COR-L47 (cell line): ENCODE measurements at places on chromosomes 5 and 9.

DNA sequence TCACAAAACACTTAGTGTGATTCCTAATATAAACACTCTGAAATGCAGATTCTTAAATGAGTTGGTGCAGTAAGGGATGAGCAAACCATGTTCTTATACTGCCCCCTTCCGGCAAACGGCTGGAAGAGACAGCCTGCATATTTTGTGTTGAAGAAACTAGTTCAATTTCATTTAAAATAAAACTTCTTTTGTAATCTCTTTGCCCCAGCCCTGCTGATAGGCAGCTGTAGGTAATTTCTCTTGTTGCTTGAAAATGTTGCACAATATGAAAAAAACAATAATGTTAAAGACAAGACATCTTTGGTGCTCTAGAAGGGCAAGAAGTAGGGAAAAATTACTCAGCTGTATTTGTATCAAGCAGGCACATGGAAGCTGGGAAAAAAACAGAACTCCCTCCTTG lies 89.7 kb upstream of the CCNG1 start:
- peak; percentile 14 for DNase-seq

- no peak for DNase-seq
Measured at GRCh38 chr9:18159254-18159653, 314.7 kb upstream of the ADAMTSL1 start.

DNA sequence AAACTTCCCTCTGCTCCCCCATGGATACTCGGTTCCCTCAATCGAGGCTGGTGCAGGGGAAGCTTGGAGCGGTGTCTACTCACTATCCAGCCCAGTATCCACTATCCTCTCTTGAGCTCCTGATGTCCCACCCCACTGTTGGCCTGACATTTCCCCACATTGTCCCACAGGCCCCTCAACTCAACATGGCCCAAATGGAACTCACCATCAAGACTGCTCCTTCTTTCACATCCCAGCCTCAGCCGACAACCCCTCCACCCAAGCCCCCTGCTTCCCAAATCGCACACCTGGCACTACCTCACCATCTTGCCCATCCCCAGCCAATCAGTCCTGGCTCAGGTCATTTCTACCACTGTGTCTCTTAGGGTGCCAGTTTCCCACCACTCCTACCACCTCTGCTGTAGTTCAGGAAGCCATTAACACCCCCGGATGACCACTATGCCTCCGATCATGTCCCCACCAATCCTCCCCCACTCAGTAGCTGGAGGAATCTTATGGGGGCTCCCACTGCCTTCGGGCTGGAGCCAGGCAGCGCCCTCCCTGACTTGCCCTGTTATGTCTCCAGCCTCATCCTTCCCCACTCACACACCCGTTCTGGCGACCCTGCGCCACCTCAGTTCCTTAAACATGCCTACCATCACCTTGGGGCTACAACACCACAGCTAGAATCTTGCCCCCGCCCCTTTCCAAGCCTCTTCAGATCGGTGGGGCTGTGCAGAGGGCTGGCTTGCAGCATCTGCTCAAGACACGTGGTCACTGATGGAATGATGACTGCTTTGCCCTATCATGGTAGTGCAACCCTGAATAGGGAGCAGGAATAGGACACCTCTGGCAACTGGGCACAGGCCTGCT lies 273.6 kb downstream of the FSTL4 start:
- no peak for DNase-seq

DNA sequence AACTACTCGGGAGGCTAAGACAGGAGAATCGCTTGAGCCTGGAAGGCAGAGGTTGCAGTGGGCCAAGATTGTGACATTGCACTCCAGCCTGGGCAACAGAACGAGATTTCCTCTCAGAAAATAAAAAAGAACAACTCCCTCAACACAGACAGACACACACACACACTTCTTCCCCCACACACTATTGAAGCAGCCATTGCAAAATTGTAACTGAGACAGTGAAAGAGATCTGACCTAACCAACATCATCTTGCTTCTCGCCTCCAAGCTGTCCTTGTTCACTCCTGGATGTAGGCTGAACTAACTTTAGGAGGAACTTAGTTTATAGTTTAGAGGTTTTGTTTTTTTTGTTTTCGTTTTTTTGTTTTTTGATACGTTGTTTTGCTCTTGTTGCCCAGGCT lies 13.0 kb upstream of the PLIN2 start:
- DNase-seq, result no peak

GRCh38 chr5:19739671-19740070 lies 248.3 kb downstream of the CDH18 start:
- peak; percentile 84 for DNase-seq

DNA sequence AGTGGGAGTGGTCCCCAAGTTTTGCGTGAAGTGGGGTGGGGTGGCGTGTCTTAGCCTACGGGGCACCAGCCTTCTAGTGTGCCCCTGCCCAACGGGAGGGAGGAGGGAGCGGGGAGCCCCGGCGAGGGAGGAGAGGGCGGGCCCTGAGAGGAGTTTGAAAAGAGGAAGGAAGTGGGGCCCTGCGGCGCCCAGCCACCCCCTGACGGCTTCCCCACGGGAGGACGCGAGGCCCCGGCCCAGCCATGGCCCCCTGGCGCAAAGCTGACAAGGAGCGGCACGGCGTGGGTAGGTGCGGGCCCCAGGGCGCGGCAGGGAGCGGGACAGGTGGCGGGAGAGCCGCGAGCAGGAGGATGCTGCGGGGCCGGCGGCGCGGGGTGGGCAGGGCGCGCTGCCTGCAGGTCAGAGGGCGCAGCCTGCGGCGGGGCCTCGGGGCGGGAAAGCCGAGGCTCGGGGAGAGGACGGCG lies at the start of gene DOCK2:
DOCK2 (plus strand) TSS at position 191 of the 464 bp plus-strand sequence; CDS start at position 243, 52 bp downstream.
- DNase-seq, result no peak

GRCh38 chr9:72333709-72334108 lies 31.3 kb downstream of the ZFAND5 start:
- no peak for DNase-seq

- DNase-seq, result peak; percentile 54
Measured at GRCh38 chr5:139774980-139775661, 20.5 kb upstream of the PSD2 start.

DNA sequence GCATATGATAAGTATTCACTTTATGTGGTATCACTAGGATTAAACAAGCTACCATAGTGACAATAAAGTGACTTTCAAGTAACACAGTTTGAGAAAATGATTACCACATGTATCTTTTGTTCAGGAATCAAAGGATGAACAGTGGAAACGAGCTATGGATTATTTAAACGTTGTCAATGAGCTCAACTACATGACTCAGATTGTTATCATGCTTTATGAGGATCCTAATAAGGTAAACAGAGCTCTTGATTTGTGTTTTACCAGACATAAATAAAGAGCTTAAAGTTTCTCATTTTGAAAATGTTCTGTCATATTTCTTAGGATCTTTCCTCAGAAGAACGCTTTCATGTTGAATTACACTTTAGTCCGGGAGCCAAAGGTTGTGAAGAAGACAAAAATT lies 57.4 kb downstream of the PPIP5K2 start:
- DNase-seq, result no peak

DNA sequence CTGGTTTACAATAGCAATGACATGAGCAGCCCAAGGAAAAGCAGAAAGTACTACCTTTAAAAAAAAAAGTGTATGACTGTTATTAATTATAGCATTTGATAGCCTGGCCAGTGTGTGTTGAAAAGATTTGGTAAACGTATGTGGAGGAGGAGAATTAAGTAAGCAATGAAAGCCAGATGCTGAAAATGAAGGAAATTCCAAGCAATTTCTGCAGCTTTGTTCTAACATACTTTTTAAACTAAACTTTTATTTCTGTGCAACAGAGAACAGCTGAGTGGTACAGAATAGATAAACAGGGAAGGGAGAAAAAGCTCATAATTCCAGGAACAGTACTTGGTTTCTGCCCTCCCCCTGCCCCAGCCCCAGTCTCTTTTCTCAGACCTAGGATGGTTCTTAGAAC lies 252.6 kb downstream of the ADAMTSL1 start:
- no peak for DNase-seq

DNA sequence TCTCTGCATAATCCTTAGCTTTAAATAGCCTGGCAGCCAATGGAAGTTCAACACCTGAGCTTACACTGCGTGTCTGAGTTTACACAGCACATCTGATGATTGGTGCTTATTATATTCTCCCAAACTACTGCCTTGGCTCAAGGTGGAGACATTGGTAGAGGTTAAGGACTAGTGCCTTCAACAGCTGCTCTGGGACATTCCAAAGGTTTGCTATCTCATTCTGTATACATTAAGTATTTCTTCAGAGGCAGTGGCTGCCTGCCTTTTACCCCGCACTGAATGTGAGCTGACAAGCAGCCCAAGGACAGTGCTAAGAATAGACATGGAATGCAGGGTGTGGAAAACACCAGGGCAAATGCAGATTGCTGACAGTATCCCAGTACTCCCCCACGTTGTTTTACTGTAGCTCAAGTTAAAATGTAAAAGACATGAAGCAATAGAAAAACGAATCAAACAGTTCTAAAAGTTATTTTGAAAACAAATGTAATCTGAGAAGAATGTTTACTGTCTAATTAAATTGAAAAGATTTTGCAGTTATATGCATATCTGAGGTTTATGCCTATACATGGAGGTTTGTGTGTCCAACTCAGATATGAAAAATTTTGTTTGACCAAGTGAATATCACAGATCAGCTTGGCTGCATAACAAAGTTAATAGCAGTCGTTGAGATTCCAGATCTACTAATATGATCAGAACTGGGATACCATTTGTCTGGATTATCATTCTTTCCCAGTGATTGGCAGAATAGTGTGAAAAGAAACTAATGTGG lies 1.8 kb downstream of the HSPB3 start:
- no peak for DNase-seq

DNA sequence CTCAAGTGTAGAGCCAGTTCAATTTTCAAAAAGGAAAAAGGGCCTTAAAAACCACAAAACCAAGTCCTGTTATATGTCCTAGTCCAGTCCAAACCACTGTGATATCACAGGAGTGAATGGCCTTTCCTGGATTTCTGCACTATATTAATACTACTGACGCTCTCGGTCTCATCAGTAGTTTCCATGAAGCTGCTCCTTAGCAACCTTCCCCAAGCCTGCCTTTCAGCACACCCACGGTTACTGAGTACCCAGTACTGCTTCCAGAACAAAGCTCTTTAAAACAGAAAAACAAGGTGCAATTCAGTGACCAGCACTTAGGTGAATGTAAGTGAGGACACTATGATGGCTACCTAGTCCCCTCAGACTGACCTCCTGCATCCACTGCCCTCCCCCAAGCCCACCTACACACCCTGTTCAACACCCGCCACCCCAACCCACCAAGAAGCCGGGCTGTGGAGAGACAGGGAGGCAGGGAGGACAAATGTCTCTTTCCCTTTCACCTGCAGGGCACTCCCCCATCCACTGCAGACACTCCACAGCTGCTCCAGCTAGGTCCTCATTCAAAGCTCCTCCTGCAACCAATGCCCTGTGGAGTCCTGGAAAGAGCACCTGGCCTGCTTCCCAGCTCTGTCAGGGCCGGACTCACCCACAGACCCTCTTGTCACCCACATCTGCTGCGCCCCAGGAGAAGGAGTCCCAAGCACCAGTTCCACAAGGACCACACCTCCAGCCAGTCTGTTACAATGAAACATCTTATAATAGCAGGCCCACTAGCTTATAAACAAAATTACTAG lies 25.9 kb downstream of the PSMB7 start:
- no peak for DNase-seq

DNA sequence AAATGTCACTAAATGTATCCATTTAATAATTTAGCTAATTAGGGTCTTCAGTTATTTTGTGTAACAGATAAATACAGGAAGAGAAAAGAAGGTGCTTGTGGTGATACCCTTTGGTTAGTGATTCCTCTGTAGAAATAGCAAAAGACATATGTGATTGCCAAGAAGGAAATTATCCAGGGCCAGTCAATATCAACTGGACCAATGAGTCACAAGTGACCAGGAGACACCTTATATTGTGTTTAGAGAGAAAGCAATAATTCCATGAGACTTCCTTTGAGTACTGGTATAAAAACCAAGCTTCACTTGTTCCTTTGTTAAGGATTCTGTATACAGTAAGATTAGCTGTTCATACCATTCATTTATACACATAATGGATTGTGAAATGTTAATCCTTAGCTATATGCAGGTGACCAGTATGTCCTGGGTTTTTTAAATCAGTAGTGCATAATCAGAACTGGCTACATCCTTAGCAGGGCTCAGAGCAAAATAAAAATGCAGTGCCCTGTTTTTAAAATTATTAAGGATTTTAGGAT lies 11.7 kb upstream of the F2R start:
- DNase-seq, result no peak

GRCh38 chr9:68955330-68955729 lies 58.6 kb downstream of the PRKACG start:
- no peak for DNase-seq

DNA sequence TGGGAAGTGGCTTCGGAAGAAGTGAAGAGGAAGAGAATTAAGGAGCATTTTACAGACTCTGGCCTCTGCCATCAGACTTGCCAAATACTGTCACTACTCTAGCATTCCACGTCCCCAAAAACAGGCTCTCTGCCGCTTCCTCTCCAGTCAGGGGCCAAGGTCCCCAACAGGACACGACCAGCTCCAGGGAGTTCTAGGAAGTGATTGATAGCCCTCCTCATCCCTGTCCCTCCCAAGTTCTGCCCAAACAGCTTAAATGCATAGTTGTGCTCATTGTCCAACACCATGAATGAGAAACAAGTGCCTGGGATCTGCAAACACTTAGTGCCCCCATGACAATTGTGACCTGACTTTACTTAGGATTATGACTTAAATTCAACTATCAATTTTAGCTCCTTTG lies 96.5 kb downstream of the MED10 start:
- no peak for DNase-seq

DNA sequence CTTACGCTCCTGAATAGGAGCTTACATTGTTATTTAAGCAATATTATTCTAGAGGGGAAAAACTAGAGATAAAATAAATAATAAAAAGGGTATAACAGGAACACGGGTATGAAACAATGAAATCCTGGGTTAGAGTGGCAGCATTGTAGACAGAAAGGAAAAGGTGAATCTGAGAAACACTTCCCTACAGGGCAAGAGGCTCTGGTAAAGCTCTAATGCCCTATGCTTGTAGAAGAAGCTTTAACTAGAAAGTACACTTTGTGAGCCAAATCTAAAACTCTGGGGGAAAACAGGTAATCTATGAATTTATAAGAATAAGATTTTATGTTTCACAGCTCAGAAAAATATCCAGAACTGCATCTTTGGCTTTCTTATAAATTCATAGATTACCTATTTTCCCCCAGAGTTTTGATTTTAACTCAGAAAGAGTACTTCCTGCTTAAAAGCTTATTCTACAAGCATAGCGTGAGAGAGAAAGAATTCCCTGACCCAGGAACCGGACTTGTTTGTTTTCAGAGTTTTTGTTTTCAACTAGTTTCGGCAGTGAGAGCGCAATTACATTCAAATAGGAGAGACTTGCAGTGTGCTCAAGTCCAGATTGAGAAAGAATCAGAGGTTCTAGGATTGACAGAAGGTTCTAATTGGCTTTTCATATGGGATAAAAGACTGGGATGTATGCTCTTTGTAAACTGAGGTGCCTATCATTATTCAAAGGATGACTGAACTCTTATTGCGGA lies 651.0 kb upstream of the RORB start:
- DNase-seq, result no peak
